ENCODE measurements at places on chromosomes 1 and 21.

GRCh38 chr1:17673329-17674072, 81.6 kb upstream of the ACTL8 start:
- DNase-seq: peak; percentile 46

GRCh38 chr21:44649521-44650100, 3.4 kb downstream of the KRTAP10-11 start:
- DNase-seq: no peak

GRCh38 chr1:181021811-181022434, 747 bp downstream of the STX6 start:
- peak; percentile 78 for DNase-seq

DNA sequence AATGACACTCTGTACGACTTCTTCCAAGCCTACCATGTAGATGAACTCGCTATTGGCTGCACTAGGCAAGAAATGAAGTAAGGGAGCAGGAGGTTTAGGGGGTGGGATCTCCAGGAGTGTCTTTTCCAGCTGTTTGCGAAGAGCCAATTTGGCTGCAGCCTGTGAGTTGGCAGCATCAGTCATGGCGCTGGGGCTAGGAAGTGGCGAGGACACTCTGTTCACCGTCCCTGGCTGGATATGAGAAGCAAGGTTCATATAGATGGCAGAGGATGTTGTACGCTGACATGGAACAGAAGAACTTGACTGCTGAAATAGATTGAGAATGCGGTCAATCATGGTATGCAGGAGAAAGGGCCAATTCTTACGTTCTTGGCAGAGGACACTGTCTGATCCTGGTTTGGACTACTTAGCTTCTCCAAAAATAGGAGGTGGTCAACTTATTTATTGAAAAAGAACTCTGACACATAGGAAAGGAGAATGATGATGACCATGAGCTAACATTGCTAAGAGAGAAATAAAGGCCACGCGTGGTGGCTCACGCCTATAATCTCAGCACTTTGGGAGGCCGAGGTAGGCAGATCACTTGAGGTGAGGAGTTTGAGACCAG, 41.2 kb downstream of the SLC27A3 start:
- DNase-seq: no peak

DNA sequence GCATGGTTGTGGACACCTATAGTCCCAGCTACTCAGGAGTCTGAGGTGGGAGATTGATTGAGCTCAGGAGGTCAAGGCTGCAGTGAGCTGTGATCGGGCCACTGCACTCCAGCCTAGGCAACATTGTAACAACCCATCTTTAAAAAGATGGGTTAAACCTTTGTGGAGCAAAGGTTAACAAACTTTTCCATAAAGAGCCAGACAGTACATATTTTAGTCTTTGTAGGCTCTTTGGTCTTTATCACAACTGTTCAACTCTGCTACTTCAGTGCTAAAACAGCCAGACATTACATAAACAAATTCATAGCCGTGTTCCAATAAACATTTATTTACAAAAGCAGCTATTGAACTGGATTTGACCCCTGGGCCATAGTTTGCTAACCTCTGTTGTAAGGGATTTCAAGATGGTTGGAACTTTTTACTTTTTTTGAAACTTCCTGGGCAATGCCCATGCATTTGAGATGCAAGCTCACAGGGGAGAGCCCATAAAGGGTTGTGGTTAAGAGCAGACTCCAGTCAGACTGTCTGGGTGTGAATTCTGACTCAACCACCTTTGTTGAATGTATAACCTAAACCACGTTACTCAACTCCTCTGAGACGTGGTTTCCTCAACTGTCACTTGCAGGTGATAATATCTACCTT, 10.8 kb downstream of the INAVA start:
- no peak for DNase-seq

DNA sequence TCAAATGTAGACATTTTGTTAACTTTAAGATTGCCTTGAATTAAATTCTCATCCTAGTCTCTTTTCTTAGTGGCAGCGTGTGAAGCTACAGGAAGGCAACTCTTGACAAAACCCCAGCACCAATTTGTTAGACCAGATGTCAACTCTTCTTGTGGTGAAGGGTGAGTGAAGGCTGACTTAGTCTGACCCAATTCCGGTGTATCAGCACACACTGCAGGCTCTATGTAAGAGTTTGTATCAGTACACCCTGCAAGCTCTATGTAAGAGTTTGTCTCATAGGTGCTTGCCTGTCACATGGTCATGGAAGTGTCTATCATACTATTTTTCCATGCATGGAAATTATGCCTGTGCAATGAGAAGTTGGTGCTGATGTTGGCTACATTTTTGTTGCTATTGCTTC, 16.8 kb downstream of the CR2 start:
- no peak for DNase-seq

- DNase-seq: peak; percentile 95
Observed at GRCh38 chr1:210754878-210755665, 378.9 kb downstream of the KCNH1 start.

- DNase-seq: no peak
Observed at GRCh38 chr1:69230208-69230607, 337.5 kb upstream of the LRRC7 start.

DNA sequence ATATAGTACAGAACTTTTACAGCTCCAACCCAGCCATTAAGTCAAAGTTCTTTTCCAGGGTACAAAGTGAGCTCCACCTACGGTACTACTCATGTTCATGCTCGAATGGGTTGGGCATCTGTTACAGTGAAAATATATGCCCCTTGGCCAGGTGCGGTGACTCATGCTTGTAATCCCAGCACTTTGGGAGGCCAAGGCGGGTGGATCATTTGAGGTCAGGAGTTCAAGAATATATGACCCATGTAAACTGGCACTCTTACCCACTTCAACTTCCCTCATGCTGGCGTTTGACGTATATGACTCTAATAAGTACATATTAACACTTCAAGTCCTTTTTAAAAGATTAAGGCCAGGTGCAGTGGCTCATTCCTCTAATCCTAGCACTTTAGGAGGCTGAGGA, 71.3 kb upstream of the PKN2 start:
- no peak for DNase-seq

DNA sequence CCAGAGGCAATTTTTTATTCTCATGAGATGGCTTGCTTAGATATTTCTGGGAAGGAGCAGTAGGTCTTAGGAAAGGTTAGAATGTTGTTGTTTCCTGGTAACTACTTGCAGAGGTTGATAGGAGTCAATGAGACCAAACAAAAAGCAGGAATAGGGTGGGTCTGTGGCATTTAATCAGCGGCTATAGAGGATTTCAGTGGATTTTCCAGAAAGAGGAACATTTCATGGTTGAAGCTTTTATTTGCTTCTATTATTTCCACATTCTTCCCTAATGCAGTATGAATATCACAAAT, 111.3 kb upstream of the PALMD start:
- no peak for DNase-seq

Measured in C1 segment of cervical spinal cord (tissue), 14 donors.